Endothelial cell (in vitro differentiated cells): ENCODE measurements at places on chromosomes 5 and 9. TPM values are rescaled to one million over a fixed set of nuclear protein-coding genes. Genes with fewer than 3 reads are reported as not detected.

Gene LRRC19
- total RNA-seq, result not detected

GRCh38 chr9:115015018-115015635, 84.7 kb upstream of the TNFSF8 start:
- peak; percentile 62 for DNase-seq

Gene RIGI
- 8.4 TPM for total RNA-seq

GRCh38 chr5:180688330-180689070, 39.1 kb upstream of the FLT4 start:
- DNase-seq, result no peak

- DNase-seq, result no peak
Observed at GRCh38 chr9:36018891-36019720, 17.6 kb upstream of the RECK start.

Gene STRBP
- total RNA-seq, result 45.4 TPM
